Trophoblast cell (in vitro differentiated cells and primary cell): ENCODE measurements at places on chromosomes 16 and 17.

DNA sequence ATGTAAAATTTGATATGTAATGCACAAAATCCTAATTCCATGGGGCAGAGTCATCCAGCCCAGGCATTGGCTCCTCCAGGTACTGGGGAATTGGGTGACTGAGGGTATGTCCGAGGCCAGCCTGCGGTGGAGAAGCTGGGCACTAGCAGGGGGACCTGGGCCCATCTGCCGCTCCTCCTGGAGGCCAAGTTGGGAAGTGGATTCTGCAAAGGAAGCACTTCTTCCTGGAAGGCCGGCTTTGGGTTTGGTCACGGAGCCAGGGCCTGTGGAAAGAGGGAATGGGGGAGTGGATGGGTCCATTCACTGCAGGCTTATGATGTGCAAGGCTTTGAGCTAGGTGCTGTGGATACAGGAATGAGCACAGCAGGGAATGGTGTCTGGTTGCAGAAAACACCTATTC lies 85.8 kb downstream of the GNAO1 start:
- no peak for DNase-seq

DNA sequence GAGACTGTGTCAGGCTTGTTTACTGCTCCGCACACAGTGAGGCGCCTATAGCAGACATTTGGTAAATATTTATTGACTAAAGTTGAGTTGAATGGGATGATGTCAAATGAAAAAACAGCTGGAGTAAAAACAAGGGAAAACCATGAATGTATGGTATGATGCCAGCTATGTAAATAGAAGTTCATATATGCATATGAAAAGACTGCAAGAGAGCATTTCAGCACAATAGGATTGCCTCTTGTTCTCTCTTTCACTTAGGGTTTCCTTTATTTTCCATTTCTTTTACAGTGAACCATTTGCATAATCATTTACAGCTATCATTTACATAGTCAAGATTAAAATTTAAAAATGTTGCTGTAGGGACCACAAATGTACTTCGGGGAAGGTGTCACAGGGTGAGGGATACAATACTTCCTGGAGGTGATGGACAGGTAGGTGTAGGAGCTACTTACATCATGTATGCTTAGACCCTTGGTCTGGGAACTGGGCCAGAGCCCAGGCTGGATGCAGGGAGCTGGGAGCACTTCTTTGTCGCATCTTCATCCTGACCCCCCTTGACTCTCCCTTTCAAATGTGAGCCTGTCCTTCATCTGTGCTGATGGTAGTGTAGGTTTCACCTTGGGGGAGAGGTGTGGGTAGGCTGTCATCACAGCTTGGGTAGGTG lies 113.3 kb downstream of the UTP18 start:
- no peak for DNase-seq

- DNase-seq: no peak
These were observed 1.9 kb upstream of the STUB1 start for GRCh38 chr16:678209-678857.

- DNase-seq: peak; percentile 80
These were observed 7.0 kb downstream of the MPP2 start for GRCh38 chr17:43900183-43900857.

DNA sequence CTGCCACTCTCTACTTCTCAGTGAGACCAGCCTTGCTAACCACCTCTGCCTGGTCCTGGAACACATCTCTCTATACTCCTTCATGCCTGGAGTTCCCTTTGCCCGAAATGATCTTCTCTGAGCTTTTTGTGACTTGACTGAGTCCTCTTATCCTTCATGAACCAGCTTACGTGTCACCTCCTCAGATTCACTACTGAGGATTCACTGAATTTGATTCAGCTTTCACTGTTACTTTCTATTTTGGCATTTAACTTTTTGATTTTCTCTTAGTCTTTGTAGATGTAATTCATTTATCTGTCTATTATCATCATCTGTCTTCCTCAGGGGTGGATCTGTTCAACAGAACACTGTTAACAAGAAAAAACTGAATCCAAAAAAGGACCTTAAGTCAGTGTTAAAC lies 95.6 kb downstream of the RPGRIP1L start:
- DNase-seq: no peak

DNA sequence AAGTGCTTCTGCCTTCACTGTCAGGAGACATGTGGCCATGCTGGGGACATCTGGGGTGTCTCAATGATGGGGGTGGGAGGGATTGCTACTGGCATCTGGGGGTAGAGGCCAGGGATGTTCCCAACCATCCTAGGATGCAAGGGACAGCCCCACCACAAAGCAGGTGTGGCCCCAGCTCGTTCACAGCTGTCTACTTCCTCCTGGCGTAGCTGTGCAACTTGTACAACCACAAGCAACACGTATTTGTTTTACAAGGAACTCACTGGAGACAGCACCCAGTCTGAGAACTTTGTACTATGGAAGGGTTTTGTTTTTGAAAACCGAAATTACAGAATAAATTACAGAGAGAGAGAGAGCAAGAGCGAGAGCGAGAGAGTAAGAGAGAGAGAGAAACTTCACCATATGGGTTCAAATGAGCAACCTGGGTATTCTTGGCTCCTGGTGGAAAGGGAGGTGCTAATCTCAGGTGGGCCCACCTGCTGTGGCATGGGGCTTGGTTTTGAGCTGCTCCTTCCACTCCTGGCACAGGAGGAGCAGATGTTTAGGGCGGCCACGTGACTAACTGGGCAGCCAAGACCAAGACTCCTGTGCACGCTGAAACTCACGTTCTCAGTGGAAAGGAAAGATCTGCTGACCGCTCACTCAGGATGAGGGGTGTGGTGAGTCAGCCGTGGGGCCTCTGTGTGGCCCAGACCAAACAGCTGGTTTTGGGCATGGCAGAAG lies 17.5 kb upstream of the TNFRSF13B start:
- no peak for DNase-seq

GRCh38 chr17:56798916-56799315 lies 34.8 kb downstream of the C17orf67 start:
- DNase-seq: no peak

DNA sequence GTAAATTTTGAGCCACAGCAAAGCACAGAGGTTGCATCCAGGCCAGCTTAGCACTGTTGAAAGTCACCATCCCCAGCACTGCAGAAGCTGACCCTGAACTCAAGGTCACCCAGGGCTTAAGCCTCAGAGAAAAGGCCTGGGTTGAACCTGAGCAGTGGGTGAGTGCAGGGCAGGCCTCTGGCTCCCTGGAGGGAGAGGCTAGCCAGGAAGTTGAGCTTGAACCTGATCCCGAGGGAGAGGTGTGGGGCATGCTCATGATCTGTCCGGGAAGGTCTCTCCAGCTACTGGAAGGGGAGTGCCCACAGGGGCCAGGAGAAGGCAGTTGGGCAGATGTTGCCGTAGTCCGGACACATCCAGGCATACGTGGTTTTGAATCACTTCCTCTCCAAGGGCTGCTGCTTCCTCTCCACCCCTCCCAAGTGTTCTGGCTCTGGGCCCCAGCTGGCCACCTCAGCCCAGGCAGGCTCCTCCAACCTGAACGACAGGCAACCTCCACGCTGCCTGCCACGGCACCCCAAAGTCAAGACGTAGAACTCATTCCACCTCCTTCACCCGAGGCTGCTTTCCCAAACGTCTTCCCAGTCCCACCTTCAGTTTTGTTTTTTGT lies 18.4 kb downstream of the CARHSP1 start:
- no peak for DNase-seq

- DNase-seq: peak; percentile 5
These were observed at the start of gene SEZ6L2 for GRCh38 chr16:29899516-29900101. Gene SEZ6L2, minus strand, starts transcription at chr16:29899550. Its CDS starts 531 bp downstream, at chr16:29899019.

GRCh38 chr16:719815-720446 lies 1.0 kb upstream of the ANTKMT start:
- DNase-seq: peak; percentile 33

- no peak for DNase-seq
These were observed 6.1 kb downstream of the SSTR5 start for GRCh38 chr16:1078579-1079021.

- no peak for DNase-seq
These were observed 55.8 kb downstream of the HS3ST3A1 start for GRCh38 chr17:13545941-13546340.

- DNase-seq: peak; percentile 80
These were observed 22.6 kb upstream of the KIFC3 start for GRCh38 chr16:57824888-57825287.

- DNase-seq: no peak
These were observed 1.8 kb downstream of the FAHD1 start for GRCh38 chr16:1828645-1829410.

DNA sequence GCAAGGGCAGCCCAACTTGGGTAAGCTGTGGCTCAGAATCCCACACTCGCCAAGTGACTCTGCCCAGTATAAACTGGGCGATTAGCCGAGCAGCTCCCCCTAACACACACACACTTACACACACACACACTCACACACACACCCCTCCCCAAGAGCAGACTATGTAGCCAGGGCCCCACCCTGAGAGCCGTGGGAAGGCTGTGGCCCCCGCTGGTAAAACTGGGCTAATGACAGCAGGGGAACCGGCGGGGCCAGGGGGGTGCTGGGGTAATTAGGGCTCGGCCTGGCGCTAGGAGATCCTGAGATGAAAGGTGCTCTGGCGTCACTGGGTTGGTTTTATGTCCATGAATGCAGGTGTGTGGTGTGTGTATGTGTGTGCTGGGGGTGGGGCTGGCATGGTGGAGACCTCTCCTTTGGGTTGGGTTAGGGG lies 1.1 kb upstream of the THRA start:
- no peak for DNase-seq

DNA sequence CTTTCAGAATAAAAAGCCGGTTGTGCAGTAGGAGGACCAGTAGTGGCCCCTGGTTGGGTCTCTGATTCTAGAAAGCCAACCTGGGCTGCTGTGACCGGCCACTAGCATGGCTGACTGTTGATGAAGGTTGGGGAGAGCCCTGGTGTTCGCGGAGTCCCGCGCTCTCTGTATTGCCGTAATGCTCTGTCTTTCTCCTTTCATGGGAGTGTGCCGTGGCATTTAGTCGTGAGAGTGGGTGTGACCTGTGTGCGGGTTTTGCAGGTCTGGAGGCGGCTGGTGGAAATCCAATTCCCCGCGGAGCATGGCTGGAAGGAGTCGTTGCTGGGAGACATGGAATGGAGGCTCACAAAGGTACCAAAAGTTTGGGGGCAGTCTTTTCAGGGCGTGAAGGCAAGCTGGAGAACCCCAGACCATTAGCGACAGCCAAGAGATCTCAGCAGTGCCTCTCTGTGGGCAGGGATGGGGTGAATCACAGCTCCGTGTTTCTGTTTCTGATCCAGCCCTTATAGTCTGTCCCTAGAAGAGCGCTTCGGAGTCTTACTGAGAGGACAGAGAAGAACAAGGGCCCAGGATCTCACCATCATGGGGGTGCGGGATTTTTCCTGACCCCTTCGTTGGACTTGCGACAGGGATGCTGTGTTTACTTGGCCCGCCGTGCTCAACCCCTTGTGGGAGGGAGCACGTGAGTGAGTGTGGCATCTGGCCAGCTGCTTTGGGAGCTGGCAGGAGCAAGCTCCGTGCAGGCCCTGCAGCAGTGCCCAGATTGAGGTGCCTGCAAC lies 56.5 kb downstream of the RNF213 start:
- no peak for DNase-seq

DNA sequence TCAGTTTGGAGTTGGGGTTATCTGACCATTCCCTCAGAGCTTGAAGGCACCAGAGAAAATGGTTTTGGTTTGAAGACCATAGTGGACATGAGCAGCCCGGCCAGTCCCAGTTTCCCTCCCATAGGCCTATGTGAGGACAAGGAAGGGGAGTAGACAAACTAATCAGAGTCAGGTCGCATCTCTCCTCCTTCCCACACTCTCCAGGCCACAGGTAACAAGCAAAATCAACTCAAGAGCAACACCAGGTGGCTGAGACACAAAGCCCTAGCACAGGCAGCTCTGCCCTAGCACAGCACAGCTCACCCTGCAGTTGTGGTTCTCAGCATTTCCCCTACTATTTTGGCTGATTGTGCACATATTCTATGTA lies 7.2 kb downstream of the SUPT4H1 start:
- DNase-seq: no peak

GRCh38 chr17:3475251-3475685 lies 529 bp upstream of the ASPA start:
- DNase-seq: peak; percentile 14

- peak; percentile 12 for DNase-seq
These were observed 25.6 kb downstream of the WIPI1 start for GRCh38 chr17:68431661-68432071.

- no peak for DNase-seq
These were observed 68.0 kb upstream of the SIAH1 start for GRCh38 chr16:48452991-48453760.

DNA sequence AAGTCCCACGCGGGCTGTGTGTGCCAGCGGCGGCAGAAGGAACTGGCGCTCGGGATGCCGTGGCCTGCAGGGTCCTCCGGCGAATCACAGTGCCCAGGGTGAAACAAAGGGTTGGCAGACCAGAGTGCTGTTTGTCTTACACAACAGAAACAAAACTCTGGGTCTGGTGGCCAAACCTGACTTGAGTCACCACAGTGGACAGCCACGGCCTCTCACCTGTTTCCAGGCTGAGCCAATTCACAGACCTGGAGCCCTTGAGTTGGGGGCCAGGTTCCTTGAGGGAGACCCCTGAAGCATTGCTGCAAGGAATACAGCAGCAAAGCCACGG lies 2.1 kb upstream of the CHMP6 start:
- no peak for DNase-seq

- DNase-seq: no peak
These were observed 43.9 kb downstream of the MMD start for GRCh38 chr17:55377671-55378275.

- peak; percentile 53 for DNase-seq
These were observed 901 bp upstream of the HEATR6 start for GRCh38 chr17:60079401-60080243.

GRCh38 chr16:29844575-29845331 lies 18.3 kb downstream of the CDIPT start:
- DNase-seq: no peak

DNA sequence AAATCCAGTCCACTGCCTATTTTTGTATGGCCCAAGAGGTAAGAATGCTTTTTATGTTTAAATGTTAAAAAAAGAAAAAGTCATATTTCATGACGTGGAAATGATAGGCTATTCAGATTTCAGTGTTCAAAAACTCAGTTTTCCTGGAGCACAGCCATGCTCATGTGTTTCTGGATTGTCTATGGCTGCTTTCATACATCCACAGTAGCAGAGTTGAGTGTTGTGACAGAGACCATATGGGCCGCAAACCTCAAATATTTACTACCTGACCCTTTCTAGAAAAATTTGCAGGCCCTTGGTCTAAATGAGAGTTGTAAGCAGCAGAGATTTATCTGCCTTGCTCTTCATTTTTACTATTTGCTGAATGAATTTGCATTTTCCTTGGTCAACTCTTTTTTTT lies 264.1 kb downstream of the CBLN1 start:
- no peak for DNase-seq

DNA sequence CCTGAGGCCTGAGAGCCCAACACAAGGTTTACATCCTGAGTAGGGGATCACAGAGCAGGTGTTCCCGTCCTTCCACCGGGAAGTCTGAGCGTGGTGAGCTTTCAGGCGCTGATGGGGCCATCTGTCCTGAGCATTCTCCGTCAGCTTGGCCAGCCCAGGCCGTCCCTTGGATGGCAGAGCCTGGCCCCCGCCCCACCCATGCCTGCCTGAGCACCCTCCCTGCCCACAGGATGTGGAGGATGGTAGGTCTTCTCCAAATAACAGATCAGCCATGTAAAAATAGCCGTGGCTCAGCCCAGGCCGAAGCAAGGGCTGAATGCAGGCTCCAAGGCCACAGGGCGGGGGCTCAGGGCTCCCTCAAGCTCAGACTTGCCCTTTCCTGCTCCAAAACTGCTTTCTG lies 20.2 kb downstream of the SPNS2 start:
- no peak for DNase-seq

- DNase-seq: no peak
These were observed 19.6 kb downstream of the ZFPM1 start for GRCh38 chr16:88472637-88473205.
